ENCODE measurements at places on chromosomes 13 and 19. TPM values are rescaled to one million over a fixed set of nuclear protein-coding genes. Genes with fewer than 3 reads are reported as not detected.

GRCh38 chr19:58037927-58038687 lies 4.3 kb downstream of the ZSCAN1 start:
- peaks cover 19% of the 10 kb centered on the region for H3K27me3 ChIP-seq
- no peak overlapping the region for H3K27ac ChIP-seq
- no peak overlapping the region for H3K4me3 ChIP-seq
- DNase-seq = no peak
- no peaks in the 10 kb centered on the region for H3K36me3 ChIP-seq

DNA sequence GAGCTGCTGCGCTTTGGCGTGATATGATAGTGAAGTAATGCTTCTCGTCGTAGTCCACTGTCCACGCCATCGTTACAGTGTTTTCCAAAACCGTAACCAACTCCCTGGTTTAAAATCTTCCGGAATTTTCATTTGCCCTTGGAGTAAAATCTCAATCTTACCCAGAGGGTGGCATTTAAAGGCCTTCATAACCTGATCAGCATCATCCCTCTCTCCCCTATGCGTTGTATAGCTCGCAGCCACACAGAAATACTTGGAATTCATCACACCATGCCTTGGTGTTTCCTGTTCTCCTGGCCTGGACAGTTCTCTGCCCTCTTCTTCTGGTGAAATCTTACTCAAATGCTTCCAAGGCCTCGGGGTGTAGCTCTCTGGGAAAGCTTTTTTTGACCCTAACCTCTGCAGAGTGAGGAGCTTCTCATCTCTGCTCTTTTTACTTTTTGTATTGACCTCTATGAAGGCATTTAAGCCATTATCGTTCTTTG lies 839 bp downstream of the MPHOSPH8 start:
- no peaks in the 10 kb centered on the region for H3K36me3 ChIP-seq
- peaks cover 15% of the 10 kb centered on the region for H3K4me1 ChIP-seq
- peak overlapping the region; percentile 89 for H3K4me3 ChIP-seq
- H3K27ac ChIP-seq = peak overlapping the region; percentile 87
- H3K27me3 ChIP-seq = no peaks in the 10 kb centered on the region
- no peak for DNase-seq

DNA sequence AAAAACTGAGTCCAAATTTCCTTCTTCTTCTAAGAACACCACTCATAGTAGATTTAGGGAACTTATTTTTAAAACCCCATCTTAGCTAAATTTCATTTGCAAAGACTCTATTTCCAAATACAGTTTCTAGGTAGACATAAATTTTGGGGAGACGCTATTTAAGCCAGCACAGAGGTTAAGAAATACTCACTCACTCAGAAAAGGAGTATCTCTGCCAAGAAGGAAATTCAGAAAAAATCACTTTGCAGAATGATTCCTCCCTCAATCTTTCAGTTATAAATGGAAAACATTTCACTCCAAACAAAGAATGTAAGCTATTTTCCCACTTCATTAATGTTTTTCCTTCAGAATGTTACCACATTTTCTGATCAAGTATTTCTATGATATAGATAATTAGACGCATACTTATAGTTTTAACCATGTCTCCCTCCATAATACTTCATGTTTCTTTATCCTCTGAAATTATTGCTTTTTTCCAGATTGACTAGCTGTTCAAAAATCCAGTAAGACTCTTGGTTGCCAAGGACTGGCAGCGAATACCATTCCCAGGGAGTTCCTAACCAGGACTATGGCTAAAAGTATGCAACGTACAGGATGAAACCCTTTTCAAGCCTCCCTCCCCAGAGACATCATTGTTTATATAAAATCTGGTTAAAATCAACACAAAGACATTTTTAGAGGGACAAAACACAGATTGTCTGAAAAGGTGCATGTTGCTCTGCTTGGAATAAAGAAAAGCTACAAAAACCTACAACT lies 52.5 kb upstream of the RXFP2 start:
- no peak overlapping the region for H3K27ac ChIP-seq
- no peak for DNase-seq
- H3K27me3 ChIP-seq = no peaks in the 10 kb centered on the region
- no peaks in the 10 kb centered on the region for H3K4me1 ChIP-seq
- H3K36me3 ChIP-seq = no peaks in the 10 kb centered on the region
- H3K4me3 ChIP-seq = no peak overlapping the region

GRCh38 chr13:24194447-24194846 lies 33.9 kb downstream of the SPATA13 start:
- no peaks in the 10 kb centered on the region for H3K27me3 ChIP-seq
- no peak overlapping the region for H3K27ac ChIP-seq
- no peaks in the 10 kb centered on the region for H3K36me3 ChIP-seq
- H3K4me1 ChIP-seq = no peaks in the 10 kb centered on the region
- no peak overlapping the region for H3K4me3 ChIP-seq

DNA sequence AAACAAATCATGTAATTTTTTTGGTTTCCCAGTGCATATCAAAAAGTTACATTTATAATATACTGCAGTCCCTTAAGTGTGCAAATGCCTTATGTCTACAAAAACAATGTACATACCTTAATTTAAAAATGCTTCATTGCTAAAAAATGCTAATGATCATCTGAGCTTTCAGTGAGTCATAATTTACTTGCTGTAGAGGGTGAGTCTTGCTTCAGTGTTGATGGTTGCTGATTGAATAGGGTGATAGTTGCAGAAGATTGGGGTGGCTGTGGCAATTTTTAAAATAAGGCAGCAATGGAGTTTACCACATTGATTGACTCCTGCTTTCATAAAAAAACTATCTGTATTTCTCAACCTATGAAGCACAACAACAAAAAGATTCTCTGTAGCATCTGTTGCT lies 613.9 kb downstream of the TBC1D4 start:
- no peak overlapping the region for H3K4me3 ChIP-seq
- no peaks in the 10 kb centered on the region for H3K27me3 ChIP-seq
- H3K4me1 ChIP-seq = no peaks in the 10 kb centered on the region
- no peak overlapping the region for H3K27ac ChIP-seq

DNA sequence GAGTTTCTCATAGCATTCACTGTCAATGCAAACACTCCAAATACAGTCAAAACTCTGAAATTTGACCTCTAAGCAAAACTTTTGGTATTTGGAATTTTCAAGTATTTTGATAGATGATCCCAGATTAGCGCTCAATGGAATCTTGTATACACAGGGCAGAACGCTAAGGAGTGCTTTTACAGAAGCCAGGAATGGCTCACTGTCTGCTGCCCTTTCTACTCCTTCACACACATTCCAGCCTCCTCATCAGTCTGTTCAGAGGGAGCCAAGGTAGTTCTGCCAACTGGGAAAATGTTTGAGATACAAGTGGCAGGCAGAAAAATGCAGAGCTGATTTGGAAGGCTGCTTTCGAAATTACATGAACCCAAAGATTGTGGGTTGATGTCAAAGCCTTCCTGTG lies 4.4 kb upstream of the STARD13 start:
- peaks cover 4% of the 10 kb centered on the region for H3K4me1 ChIP-seq
- H3K36me3 ChIP-seq = no peaks in the 10 kb centered on the region
- no peak overlapping the region for H3K4me3 ChIP-seq
- no peaks in the 10 kb centered on the region for H3K27me3 ChIP-seq
- no peak for DNase-seq

GRCh38 chr19:44752123-44752815 lies 3.8 kb downstream of the BCL3 start:
- peaks cover 49% of the 10 kb centered on the region for H3K4me1 ChIP-seq
- no peak for DNase-seq
- peak overlapping the region; percentile 97 for H3K4me3 ChIP-seq

The KIR3DL2 gene
- not detected for polyA plus RNA-seq

The KIR2DL1 gene
- not detected for polyA plus RNA-seq

The HPN gene
- 5.2 TPM for polyA plus RNA-seq

The ZIC2 gene
- polyA plus RNA-seq = not detected

The NCR1 gene
- polyA plus RNA-seq = not detected
